SK-MEL-5 (cell line): ENCODE measurements at places on chromosomes 3 and 15. TPM values are rescaled to one million over a fixed set of nuclear protein-coding genes. Genes with fewer than 3 reads are reported as not detected.

DNA sequence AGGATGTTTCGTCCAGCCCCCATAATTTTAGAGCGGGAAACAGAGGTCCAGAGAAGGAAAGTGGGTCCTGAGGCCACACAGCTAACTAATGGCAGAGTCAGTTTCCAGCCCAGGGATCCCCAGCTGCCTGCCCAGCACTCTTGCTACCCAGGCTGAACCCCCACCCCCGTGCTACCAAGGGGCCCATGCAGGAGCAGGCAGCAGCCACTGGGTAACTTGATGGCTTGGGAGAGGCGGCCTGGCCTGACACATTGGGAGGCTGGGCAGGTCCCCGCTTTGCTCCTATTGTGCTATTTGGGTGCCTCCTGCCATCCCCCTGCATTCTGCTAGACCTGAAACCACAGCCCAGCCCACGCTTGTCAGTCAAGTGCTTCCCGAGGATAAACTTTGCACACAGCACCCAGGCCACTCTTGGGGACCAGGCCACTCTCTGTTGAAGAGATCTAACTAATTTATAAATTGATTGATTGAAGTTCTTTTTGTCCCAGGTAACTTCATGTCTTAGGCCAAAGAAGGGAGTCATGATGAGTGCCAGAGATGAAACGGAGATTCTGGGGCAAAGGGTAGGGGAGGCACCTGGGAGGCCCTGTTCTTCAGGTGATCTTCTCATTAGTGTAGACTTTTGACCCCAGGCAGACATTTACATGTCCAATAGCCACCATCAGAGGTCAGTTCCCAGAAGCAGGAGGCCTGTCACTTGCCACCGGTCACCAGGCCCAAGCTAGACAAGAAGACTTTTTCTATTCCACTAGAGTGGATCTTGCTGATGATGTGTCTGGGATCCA is 7.0 kb downstream of the PAK6 start:
- DNase-seq, result no peak

DNA sequence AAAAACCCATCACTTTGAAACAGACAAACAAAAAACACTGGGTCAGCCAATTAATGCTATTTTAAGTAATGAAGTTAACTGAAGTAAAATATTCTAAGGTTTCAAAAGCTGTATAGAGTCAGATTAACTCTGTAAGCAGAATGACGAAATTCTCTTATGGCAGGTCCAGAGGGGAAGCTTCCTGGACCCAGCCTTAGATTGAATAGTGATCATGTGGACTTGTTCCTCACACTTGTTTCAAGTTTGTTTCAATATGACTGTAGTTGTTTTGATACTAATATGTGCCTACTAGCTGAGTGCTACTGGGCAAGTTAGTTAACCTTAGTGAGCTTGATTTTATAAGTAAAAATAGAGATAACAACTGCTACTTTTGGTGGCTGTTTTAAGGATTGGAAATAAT is 32.6 kb downstream of the PLS1 start:
- no peak for DNase-seq

- DNase-seq, result peak; percentile 72
These were observed 38.0 kb downstream of the MEF2A start for GRCh38 chr15:99603828-99604227.

GRCh38 chr3:119817583-119818363 is 35.9 kb downstream of the NR1I2 start:
- DNase-seq, result no peak

DNA sequence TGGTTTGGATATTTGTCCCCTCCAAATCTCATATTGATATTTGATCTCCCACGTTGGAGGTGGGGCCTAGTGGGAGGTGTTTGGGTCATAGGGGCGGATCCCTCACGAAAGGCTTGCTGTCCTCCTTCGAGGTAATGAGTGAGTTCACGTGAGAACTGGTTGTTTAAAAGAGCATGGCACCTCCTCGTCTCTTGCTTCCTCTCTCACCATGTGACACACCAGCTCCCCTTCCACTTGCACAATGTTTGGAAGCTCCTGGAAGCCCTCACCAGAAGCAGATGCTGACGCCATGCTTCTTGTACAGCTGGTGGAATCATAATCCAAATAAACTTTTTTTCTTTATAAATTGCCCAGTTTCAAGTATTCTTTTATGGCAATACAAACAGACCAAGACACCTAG is 38.6 kb downstream of the RFTN1 start:
- no peak for DNase-seq

DNA sequence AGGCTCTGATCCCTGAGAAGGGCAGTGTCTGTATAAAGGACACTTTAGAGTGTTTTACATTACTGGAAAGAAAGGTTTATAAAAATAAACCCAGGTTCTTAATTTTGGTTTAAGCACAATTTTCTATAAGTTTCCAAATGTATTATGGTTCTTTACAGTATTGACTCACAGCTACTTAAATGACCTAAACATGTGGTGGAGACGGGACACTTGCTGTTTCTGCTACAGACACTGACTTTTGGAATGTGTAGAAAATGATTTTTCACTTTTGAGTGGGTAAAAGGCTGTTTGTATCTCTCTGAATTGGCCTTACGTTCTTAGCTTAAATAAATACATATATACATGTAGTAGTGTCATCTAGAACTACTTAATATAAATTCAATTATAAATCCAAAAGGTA is 55.4 kb downstream of the SNRK start:
- no peak for DNase-seq

- peak; percentile 95 for DNase-seq
These were observed 4.2 kb downstream of the SLC51B start for GRCh38 chr15:65049418-65049840.

- DNase-seq, result peak; percentile 28
These were observed 483 bp downstream of the MEX3B start for GRCh38 chr15:82045179-82045891.

- DNase-seq, result no peak
These were observed 120.2 kb downstream of the CNTN4 start for GRCh38 chr3:2218816-2219215.

DNA sequence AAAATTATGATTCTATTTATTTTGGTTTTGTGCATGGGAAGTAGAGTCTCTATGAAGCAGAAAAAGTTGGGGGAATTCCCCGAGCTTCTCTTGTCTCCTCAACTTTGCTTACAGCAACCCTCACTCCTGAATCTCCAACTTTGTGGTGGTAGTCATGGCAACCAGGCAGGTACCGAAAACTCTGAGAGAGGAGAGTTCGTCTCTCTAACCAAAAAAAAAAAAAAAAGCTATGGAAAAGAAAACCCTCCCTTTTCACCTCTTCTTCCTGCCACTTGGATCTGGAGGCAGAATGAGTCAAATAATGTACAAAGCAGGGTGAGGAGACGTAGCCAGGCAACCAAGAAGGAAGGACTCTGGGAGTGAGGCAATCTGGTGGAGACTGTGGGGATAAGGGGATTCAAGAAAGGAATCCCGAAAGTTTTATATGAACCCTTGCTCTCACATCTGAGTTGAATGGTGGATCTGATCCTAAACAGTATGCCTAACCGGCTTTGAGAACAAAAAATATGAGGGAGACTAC is 108.1 kb downstream of the PLOD2 start:
- no peak for DNase-seq

GRCh38 chr3:42289026-42289425 is 23.0 kb upstream of the CCK start:
- DNase-seq, result no peak

DNA sequence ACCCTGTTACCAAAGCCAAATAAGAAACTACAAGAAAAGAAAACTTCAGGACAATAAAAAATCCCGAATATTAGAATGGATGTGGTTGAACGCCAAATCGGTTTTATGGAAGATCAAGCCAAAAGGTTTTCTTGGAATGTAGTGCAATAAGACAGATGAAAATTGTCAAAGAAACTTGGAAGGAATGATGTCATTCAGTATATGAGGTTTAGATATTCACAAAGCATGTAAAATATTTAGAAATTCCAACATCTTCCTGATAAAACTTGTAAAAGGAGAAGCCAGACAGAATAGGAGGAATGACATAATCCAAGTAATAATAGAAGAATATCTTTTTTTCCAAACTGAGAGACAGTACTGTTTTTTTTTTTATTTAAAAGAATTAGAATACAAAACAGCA is 130.3 kb upstream of the ZPLD1 start:
- DNase-seq, result no peak

GRCh38 chr3:138803006-138803653 is 31.6 kb downstream of the PIK3CB start:
- DNase-seq, result peak; percentile 63

DNA sequence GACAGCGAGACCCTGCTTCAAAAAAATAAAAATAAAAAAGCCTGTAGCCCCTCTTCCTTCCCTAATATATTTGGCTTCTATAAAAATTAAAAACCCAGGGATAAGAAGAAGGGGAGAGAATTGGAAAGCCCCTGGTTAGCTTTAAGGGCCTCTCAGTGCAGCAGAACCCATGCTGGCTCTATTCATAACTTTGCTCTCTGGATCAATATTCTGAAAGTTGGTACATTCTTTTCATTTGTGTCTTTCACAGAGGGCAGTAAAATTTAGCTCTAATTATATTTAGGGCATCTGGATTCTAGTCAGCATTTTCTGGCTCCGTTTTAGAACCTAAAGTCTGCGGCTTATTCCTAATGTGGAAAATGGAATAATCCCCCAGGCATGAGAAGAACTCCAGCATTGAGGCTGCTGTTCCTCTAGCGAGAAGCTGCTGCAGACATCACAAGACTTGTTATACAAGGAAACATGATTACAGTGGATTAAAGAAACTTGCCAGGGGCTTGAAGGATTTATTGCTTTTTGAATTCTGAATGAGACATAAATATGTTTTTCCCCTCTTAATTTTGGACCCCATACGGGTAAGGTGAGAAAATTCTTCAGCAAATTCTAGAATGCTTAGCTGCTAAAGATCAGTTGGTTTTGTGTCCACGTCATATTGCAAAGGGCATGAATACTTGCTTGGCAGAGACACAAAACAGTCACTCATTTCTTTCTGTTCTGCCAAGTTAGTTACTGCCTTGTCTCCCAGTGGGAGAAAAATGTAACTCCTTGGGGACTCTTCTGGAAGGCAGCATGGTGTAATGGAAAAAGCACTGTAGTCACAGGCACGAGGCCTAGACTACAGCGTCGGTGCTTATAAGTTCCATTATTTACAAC is 177.7 kb downstream of the VGLL4 start:
- DNase-seq, result peak; percentile 98

DNA sequence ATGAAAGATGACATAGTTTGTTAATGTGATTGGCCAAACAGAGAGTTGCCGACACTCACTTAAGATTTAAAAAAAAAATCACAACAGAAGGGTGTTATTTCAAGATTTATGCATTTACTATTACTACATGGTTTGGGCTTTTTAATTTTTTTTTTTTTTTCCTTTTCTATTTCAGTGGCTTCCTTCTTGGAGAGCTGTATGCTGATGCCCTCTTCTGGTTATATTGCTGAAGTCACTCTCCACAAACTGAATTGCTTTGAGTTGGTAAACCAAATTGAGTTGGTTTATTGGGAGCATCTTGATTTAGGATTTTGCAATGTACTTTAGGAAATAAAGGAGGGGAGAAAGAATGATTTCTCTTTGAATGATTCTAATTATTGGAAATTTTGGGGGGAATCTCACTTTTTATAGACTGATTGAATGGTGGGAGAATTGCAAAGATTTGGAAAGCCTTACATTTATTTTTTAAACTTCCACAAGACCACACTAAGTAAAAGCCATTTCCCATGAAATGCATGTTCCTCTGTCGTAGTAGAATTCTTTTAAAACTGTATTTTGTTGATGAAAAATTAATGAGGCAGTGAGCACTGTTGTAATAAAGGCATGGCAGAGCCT is 186.6 kb upstream of the FEZF2 start:
- DNase-seq, result peak; percentile 58

The ANKRD63 gene
- 0.16 and 0.29 TPM in 2 replicates for total RNA-seq

The C3orf80 gene
- total RNA-seq, result 0.21 and 0.40 TPM in 2 replicates

The DAZL gene
- total RNA-seq, result not detected in 2 replicates

The POLG gene
- total RNA-seq, result 35.7 and 42.2 TPM in 2 replicates

The TMEM207 gene
- 0.19 and 0.21 TPM in 2 replicates for total RNA-seq

The GPR62 gene
- total RNA-seq, result not detected in 2 replicates

The BFSP2 gene
- 0.40 TPM in 1 of 2 replicates, not detected in the other for total RNA-seq
